Glutamatergic neuron (in vitro differentiated cells): ENCODE measurements at places on chromosomes 16 and 17. TPM values are rescaled to one million over a fixed set of nuclear protein-coding genes. Genes with fewer than 3 reads are reported as not detected.

The CA10 gene
- total RNA-seq: 1.3 TPM

The IL17C gene
- not detected for total RNA-seq

The ZKSCAN2 gene
- 16.6 TPM for total RNA-seq

The YBX2 gene
- 1.3 TPM for total RNA-seq

The HOXB8 gene
- total RNA-seq: not detected

The SLFN13 gene
- 0.96 TPM for total RNA-seq

The PLA2G15 gene
- 11.9 TPM for total RNA-seq

The SOCS7 gene
- 33.3 TPM for total RNA-seq

The CCL5 gene
- not detected for total RNA-seq

The EME1 gene
- 4.7 TPM for total RNA-seq

The BORCS6 gene
- total RNA-seq: 14.2 TPM

The TMC7 gene
- total RNA-seq: 2.5 TPM

The CASKIN1 gene
- 31.6 TPM for total RNA-seq

The KRT12 gene
- not detected for total RNA-seq

The MILR1 gene
- not detected for total RNA-seq

The FOXN1 gene
- not detected for total RNA-seq

The RAP1GAP2 gene
- total RNA-seq: 86.0 TPM

The HP gene
- not detected for total RNA-seq

The TMEM100 gene
- 1.4 TPM for total RNA-seq

The P2RX1 gene
- 2.1 TPM for total RNA-seq

The CACNB1 gene
- 77.1 TPM for total RNA-seq

The LRRC36 gene
- not detected for total RNA-seq

The UNC13D gene
- 2.4 TPM for total RNA-seq

The KRTAP16-1 gene
- not detected for total RNA-seq

The SLC9A5 gene
- 1.4 TPM for total RNA-seq

The MSLN gene
- total RNA-seq: not detected

The CPNE7 gene
- 17.8 TPM for total RNA-seq

The SNAI3 gene
- not detected for total RNA-seq

The RHBDF1 gene
- 25.2 TPM for total RNA-seq

The CCDC40 gene
- total RNA-seq: 25.3 TPM

The CCL8 gene
- total RNA-seq: not detected

The CMTM1 gene
- total RNA-seq: 5.0 TPM

The ABCC11 gene
- total RNA-seq: not detected

The ITGA3 gene
- total RNA-seq: 13.2 TPM

The SCN4A gene
- 7.9 TPM for total RNA-seq

The DHRS7C gene
- not detected for total RNA-seq

The CHAD gene
- not detected for total RNA-seq

The RPUSD1 gene
- total RNA-seq: 28.5 TPM

The PIGS gene
- total RNA-seq: 63.1 TPM

The LRRC37A gene
- total RNA-seq: 11.5 TPM

The WSCD1 gene
- total RNA-seq: 35.6 TPM

The RGS11 gene
- 18.2 TPM for total RNA-seq

The MYL4 gene
- 7.6 TPM for total RNA-seq
